M059J (cell line): ENCODE measurements at places on chromosomes 7 and 10.

DNA sequence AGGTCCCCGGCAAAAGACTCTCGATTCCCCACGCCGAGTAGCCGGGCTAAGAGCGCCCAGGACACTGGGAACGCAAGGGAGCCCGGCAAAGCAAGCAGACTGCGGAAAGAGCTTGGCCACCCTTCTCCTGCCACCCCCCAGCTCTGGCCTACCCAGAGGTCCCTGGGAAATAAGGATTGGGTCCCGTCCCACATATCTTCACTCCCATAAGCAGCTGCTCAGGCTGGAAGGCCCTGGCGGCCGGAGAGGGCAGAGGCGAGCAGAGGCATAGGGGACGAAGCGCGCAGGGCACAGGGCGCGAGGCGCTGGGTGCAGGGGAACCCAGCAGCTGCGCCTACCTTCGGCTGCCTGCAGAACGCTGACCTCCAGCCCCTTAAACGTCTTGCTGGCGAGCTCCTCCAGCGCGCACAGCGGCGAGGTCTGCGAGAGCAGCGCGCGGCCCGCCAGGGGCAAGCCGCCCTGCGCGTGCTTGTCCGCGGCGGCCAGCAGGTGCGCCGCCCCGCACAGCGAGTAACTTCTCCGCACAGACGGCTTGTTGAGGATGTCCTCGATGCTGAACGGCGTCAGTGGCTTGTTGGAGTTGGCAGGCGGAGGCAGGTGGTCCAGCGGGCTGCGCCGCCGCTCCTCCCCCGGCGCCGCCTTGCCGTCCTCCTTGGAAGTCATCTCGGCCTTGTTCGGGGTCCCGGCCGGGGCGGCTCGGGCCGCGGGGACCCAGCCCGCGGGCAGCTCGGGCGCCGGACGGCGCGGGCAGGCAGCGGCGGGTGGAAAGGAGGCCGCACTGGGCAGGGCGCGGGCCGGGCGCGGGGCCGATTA is 904 bp downstream of the LBX1 start:
- no peak for DNase-seq

GRCh38 chr10:47230957-47231356 is 69.0 kb upstream of the GDF10 start:
- DNase-seq, result no peak

GRCh38 chr7:76327610-76328009 is 25.1 kb downstream of the HSPB1 start:
- DNase-seq, result no peak

DNA sequence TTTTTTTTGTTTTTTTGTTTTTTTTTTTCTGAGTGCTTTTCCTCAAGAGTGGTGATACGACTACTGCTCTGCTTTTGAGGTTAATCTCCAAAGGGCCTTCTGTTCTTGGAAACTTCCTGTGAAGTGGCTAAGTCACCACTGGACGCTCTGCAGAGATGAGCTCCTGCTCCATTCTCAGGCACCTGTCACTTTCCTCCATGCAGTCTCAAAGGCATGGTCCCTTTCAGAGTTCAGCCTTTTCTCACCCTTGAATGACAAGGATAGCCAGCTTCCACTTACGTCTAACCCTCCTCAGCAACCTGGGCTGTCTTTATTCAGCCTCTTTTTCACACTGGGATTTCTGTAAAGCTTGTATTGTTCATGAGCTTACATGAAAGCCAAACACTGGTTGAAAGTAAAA is 65.8 kb downstream of the BMPER start:
- no peak for DNase-seq

GRCh38 chr7:73718905-73719805 is at the start of gene STX1A:
Gene STX1A (minus strand): TSS chr7:73719669. CDS start chr7:73719631, 38 bp downstream.
- peak; percentile 74 for DNase-seq

DNA sequence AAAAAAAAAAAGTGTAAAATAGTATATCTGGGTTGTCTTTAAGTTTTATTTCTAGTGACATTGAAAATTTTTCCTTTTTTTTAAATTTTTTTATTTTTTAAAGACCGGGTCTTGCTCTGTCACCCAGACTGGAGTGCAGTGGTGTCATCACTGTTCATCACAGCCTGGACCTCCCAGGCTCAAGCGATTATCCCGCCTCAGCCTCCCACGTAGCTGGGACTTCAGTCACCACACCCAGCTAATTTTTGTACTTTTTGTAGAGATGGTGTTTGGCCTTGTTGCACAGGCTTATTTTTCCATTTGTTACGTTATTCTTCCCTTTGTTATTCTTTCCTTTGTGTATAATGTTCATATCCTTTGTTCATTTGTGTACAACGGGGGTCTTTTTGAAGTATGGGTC is 30.1 kb downstream of the TSPAN14 start:
- no peak for DNase-seq

DNA sequence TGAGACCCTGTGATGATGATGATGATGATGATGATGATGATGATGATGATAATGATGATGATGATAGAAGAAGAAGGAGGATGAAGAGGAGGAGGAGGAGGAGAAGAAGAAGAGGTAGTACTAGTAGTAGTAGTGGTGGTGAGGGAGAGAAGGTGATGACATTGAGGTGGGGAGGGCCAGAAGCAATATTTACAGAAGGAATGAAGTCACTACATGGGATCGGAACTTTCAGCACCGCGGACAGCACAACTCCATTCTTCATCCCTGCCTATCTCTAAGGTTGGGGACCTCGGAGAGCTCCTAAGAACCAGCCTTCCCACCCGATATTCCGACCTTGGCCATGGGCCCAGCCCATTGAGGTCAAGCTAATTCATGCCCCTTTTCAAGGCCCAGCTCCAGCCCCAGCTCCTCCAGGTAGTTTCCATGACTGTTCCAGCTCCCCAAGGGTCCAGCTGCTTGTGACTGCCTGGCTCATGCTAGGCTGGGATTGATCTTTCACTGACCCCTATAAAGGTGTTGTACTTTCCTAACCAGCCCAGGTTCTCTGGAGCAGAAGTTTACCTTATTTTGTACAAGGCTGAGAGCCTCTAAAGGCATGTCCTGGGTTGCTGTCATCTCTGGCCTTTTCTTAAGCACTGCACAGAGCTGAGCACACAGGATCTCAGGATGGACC is 10.3 kb downstream of the CRHR2 start:
- peak; percentile 65 for DNase-seq

- DNase-seq, result no peak
These were observed 37.5 kb downstream of the SPOCK2 start for GRCh38 chr10:72050873-72051272.

- peak; percentile 72 for DNase-seq
These were observed at the start of gene GJC3 for GRCh38 chr7:99928994-99929729. Gene GJC3 (minus strand): TSS chr7:99929620. CDS start chr7:99929620, 0 bp downstream.

GRCh38 chr10:110008518-110009339 is 945 bp downstream of the ADD3 start:
- peak; percentile 54 for DNase-seq

- DNase-seq, result peak; percentile 40
These were observed 165.7 kb downstream of the NPSR1 start for GRCh38 chr7:34823650-34824258.

DNA sequence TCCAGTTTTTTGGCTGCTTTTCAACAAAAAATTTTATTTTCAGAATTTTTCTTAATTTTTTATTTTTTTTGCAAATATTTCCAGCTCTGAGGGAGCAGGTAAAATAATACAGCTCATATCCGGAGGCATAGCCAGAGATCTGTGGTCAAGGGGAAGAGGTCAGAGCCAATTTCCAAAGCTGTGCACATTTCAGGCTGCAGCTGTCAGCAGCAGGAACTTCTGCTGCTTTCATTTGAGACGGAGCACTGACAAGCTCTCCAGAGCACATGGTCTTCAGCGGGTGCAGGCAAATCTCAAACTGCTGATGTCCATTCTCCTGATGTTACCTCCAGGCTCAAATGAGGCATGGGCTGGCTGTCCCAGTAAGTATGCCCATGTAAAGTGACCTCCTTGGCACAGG is 31.1 kb downstream of the SLC26A4 start:
- peak; percentile 62 for DNase-seq

DNA sequence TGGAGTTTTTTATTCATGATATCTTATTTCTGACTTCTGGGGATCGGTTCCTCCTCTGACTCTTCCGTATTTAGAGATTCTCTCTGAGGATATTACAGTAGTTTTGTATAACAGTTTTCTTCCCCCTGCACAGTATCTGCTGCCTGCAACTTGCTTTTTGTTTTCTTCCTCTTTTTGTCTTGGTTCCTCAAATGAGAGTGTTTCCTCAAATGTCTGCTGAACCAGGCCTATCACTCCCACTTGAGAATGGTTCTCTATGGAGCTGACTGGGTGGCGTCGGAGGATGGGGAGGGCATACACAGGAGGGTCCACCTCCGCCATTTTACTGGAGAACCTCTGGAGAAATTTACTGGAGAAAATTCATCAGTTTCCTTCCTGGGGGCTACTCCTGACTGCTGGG is 27.7 kb downstream of the ARHGAP22 start:
- no peak for DNase-seq

DNA sequence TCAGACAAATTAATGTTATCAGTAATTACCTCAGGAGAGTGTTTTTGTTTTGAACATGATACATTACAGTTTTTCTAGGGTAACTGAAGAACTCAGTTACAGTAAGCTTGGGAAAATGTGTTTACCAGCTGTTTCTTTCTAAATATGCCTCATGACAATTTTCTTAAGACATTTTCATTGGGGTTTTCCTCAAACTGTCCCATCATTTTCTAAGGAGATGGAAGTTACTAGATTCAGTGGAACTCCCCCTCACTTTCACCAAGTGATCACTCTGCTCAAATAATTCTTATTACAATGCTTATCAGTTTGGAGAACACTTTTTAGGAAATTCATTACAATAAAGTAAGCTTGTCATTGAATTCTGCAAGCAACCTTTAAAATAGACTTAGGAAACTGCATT is 6.4 kb upstream of the SPAG6 start:
- DNase-seq, result no peak

DNA sequence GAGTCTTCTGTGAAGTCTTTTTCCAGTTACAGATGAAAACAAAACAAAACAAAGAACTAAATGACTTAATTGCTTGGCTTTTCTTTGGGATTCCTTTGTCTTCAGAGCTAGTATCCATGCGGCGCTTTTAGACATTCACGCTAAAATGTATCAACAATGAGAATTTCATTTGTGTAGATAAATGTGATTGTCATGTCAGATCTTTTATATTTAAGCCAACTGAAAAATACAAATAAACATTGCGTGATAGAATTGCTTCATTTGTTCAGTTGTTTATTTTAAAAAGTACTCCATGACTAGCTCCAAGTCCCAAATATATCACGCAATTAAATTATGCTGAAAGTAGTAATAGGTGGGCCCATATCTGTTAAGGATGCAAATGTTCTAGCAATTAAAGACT is 7.9 kb upstream of the ADRB1 start:
- DNase-seq, result peak; percentile 24

DNA sequence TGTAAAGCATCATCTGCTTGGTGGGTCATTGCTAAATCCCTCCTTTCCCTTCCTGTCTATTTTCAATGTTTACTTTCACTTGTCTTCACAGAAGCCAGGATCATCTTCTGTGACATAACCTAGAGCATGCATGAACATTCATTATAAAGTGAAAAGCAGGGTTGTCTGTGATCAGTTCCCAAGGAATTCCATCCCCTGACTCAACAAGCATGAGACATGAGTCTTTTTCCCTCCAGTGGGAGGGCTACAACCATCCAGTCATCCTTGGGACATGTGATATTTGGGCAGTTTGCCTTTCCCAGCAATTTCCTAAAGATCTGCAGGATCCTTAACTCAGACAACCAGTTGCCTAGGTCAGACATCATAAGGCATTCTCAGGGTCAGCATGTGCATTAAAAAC is 166.3 kb upstream of the TMEM196 start:
- DNase-seq, result peak; percentile 87

DNA sequence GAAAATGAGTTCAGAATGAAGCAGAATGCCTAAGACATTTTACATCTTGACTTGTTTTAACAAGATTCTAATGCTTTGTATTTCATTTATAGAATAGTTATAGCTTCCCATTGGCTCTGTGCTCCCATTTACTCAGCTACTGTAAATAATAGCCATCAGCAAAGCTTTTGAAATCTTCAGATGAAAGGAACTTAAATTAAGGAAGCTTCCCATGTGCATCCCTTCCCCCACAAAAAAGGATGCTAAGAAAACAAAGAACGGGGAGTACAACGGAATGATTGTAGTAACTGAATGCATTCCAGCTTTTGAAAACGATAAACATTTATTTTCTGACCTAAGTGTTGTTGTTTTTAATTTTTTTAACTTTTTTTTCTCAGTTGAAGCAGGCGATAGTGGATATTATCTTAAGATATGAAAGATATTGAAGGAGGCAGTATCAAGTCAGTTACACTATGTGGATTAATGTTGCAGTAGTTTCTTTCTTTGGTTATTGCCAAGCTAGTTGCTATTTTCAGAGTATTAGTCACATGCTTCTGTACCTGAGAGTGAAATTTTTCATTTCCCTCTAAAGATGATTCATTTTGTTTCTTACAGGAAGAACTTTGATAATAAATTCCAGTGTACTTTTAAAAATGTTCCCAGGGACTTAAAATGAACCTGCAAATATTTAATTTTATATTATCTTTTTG is 129.2 kb downstream of the KCND2 start:
- DNase-seq, result no peak
